Right cardiac atrium (tissue), 5 donors: ENCODE measurements at places on chromosomes 2 and 18.

DNA sequence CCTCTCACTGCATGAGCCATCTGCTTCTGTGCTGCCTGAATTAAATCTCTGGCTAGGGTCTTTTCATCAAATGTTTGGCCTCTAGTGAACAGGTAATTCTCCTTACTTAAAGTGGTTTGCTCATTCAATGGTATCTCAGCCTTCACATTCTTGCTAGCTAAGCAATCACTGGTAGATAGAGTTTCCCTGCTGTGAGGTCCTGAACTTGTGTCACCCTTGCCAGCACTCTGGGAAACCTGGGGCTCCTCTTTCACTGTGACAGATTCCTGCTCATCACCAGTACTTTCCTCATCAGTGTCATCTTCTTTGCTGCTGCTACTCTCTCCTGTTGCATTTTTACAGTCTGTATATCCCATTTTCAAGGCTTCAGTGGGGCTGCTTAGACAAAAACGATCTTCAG lies 69.1 kb upstream of the DTNB start:
- no peak for DNase-seq

GRCh38 chr2:204255071-204255470 lies 290.2 kb upstream of the PARD3B start:
- DNase-seq: no peak

DNA sequence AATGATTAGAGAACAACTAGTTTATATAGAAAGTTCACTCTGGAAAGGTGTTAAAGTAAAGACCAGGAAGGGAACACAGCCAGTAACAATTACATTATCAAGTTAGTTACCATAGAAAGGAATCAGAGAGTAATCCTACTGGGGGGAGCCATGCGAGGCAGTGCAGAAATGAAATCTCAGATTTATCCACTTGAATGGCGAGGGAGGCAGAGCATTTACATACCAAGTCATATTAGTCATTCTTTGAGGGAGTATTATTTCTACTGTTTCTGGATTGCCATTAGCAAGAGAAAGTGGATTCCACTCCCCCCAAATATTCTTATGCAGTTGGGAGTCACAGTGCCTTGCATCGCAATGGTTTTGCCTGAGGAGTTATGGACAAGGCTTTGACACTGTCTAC lies 472.7 kb upstream of the TRIB2 start:
- no peak for DNase-seq

DNA sequence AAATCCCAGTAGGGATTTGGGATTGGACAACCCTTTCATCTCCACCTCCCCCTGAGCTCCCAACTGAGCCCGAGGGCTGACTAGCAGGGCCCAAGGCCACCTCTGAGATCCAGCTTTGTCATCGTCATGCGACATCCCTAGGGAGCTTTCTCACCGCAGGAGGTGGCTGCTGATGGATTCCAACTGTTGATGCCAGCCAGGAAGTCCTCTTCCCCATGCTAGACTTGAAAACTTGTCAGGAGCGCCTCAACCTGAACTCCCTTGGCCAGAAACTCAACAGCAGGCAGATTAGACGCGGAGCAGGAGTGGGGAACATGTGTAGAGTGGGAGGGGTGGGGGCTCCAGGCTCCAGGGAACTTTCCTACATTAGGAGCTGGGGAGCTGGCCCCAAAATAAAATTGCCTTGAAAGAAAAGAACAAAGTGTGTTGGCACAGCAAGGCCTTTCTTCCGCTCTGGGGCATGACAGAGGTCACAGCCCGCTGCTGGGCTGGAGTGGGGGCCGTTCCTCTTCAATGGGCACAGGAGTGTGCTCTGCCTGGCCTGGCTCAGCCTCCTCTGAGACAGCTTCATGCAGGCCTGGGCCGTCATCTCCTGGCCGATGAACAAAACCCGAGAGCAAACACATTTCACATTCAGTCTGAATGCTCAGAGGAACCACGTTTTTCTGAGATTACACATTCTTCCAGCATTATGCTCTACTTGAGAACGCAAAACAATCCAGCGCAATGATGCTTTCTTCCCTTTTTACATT lies 34.5 kb downstream of the EMILIN2 start:
- DNase-seq: peak; percentile 89

DNA sequence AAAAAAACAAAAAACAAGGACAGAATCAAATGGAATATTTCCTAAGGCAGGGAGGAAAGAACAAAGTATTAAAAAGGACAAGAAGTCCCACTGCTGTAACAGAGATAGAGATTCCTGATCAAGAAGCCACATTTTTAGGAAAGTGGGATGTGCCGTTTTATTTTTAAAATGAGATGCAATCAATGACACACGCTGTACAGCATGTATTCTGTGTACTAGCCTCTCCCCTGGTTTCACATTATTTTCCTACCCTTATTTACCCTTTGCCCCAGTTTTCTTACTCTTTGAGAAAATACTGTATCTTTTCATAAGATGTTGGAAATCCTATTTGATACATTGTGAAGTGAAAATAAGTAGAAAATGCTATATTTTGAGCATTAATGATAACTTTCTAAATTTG lies 45.8 kb downstream of the E2F6 start:
- no peak for DNase-seq
